Stimulated activated CD8-positive, alpha-beta memory T cell treated with anti-CD3 and anti-CD28 coated beads, Interleukin-12 subunit alpha, Interleukin-12 subunit beta, amount 100 ng/mL, for 1 hour (primary cell): ENCODE measurements at places on chromosomes 6 and 20.

DNA sequence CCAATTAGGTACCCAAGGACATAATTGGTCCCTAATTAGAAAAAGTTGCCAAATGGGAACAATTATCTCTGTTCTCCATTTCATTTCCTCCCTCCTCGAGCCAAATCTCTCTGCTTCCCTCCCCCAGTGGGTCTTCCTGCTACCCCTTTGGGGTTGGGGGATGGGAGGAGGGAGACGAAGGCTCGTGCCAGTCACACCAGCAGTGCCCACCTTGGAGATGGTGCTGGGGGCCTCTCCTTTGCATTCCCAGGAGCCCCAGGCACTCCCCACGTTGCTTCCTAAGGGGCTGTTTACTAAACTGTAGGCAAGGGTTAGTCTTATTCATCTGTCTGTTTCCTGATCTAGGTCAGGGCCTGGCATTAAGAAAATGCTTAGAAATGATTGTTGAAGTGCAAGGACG lies 33.1 kb downstream of the MDFI start:
- no peak for DNase-seq

DNA sequence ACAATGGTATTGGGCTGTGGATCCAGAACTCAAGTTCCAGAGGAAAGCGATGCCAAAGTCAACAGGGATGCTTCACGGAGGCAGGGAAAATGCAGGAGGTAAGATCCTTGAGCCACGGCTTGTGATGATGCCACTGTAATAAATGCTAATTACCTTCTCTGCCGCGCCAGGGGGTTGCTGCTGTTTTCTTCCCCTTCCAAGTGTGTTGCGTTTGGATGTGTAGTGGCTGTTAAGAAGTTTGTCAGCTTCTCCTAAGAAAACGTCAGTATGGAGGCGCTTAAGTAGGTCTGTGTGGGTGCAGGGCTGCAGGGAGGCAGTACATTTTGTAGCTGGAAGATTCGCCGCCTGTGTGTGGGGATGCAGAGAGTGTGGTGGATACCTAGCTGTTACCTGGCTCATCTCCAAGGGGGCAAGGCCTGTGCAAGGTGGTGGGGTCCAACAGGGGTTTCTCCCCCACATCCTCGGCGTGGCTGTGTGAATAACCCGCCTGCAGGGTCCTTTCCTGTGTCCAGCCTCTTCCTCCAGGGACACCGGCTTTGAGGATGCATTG lies 318.7 kb downstream of the CDH4 start:
- DNase-seq, result no peak

GRCh38 chr20:15362849-15363248 lies 1025.4 kb upstream of the FLRT3 start:
- DNase-seq, result no peak

GRCh38 chr6:80508885-80509630 lies 402.6 kb downstream of the BCKDHB start:
- DNase-seq, result no peak

DNA sequence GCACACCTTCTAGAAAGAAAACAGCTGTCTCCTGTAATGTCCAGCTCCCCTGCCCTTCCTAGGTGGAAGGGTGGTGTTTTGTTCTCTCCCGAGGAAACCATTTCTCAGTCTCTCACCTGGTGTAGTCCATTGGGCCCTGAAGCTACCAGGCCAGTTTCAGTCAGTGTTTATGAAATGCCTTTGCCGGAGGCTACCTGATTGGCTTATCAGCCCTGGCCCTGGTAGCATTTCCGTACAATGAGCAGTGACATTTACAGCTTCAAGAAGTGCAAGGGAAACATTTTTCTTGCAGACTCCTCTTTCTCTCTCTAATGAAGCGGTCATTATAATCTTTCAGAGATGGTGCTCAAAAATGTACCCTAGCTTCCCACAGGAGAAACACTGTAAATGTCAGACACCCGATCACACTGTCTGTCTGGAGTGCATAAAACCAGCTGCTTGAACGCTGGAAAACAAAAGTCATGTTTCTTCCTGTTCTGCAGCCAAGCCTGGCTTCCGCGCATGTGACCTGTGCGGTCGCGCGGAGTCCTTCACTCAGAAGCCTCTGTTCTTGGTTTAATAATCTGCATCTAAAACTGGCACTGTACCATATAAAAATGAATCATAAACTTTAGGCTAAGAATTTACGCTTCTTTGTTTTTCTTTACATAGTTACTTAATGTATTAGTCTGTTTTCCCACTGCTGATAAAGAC lies 28.4 kb upstream of the SAYSD1 start:
- no peak for DNase-seq

DNA sequence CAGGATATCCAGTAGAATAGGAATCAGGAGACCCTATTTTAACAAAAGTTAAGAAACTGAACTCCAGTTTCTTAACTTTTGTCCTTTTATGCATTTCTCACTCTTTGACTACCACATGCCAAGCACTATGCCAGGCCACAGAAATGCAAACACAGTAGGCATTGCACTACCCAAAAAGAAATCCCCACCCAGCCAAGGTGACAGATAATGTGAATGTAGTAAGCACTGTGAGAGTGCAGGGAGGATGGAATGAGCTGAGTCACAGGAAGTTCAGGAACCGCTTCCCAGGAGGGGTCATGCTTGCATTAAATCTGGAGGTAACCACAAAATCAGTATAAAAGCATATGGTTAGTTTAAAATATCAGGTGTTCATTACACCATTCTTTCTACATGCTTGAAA lies 20.1 kb upstream of the FAM83C start:
- no peak for DNase-seq

- DNase-seq, result no peak
Observed at GRCh38 chr6:152636609-152637295, 410 bp downstream of the SYNE1 start.

DNA sequence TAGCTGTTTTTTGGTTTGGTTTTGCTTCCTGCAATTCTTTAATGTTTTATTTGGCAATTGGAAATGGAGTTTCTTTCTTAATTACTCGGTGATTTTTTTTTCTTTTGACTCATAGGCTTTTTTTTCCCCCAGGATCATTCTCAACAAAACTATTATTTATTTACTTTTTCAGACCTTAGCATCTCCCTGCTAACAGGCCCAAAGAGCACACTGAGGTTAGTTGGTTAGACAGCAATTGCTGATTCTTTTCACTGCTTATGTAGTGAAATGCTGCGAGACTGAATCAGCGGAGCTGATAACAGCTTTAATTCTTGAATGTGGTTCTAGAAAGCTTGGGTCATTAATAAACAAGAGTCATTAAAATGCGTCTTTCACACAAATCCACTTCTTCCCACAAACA lies 79.1 kb upstream of the ZFP64 start:
- DNase-seq, result no peak

DNA sequence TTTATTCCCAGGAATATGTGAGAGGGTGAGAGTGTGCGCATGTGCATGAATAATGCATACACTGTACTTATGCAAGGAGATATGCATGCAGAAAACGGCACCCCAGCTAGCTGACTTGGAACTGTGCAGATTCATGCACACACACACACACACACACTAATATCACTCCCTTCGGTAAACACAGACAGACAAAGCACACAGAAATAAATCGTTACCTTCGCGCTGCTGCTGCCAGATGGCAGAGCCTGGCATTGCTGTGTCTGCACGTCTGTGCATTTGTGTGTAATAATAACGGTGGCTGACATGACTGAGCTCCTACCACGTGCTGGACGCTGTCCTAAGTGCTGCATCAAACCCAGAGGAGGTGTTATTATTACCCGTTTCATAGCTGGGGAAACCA lies 36.8 kb downstream of the PREX1 start:
- no peak for DNase-seq

DNA sequence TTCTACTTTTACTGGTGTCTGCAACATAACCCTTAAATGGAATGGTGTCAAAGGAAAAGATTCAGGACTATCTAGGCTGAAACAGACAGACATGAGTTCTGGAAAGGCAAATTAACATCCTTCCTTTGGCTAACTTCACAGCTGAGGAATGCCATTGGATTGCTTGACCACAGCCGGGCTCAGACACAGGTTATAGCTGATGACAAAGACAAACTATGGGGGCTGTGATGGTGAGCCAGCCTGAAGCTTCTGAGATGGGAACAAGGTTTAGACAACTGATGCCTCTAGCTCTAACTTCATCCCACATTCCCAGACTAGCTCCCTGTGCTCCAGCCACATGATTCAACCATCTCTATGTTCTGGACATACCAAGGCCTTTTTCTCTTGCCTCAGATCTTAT lies 15.3 kb downstream of the POLR1C start:
- DNase-seq, result no peak

GRCh38 chr20:42982218-42982617 lies 207.5 kb downstream of the PTPRT start:
- DNase-seq, result no peak

- no peak for DNase-seq
Observed at GRCh38 chr6:56361812-56362211, 114.4 kb upstream of the COL21A1 start.

GRCh38 chr6:13120483-13121482 lies 207.6 kb downstream of the TBC1D7 start:
- DNase-seq, result no peak

- no peak for DNase-seq
Observed at GRCh38 chr20:61442075-61442670, 190.1 kb downstream of the CDH4 start.

- DNase-seq, result peak; percentile 40
Observed at GRCh38 chr6:26607434-26608230, 10.9 kb downstream of the ABT1 start.

DNA sequence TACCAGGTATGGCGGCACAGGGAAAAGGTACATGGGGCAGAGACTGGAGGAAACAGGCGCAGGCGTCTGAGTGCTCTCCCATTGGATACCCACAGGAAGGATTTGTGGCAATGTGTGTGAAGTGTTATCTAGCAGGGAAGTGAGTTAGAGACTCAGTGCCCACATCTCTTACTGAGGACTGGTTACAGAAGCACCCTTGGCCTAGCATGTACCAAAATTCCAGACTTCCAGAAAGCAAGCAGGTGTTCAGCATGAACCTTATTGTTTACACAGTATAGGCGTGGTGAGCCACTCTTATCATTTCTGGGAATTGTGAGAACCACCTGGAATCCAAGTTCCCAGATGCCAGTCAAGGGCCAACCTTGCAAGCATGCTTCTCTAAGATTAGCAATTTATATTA lies 14.2 kb downstream of the MANBAL start:
- no peak for DNase-seq

GRCh38 chr6:138656364-138657064 lies 117.1 kb upstream of the CCDC28A start:
- no peak for DNase-seq
